ENCODE measurements at places on chromosomes 1 and 21. TPM values are rescaled to one million over a fixed set of nuclear protein-coding genes. Genes with fewer than 3 reads are reported as not detected.

GRCh38 chr1:186965847-186966246 lies 137.1 kb downstream of the PLA2G4A start:
- DNase-seq, result no peak

GRCh38 chr1:164559342-164560051 lies 513 bp downstream of the PBX1 start:
- peak; percentile 47 for DNase-seq

DNA sequence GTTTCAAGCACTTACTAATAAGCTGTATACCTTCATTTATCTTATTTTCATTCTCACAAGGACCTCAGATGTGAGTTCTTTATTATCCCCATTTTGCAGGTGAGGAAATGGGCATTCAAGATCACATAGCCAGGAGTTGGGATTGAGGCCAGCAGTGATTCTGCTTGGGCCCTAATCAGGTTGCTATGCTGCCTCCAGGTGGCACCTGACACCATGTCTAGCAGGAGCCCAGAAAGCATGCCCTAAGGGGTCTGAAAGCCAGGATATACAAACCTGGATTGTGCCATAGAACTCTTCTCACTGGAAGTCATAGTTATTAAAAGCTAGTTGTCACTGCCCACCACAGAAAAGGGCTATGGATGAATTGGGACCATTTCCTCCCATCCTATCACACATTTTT lies 61.1 kb downstream of the FYB2 start:
- no peak for DNase-seq

GRCh38 chr1:24659993-24660665 lies 17.0 kb downstream of the SRRM1 start:
- DNase-seq, result no peak

DNA sequence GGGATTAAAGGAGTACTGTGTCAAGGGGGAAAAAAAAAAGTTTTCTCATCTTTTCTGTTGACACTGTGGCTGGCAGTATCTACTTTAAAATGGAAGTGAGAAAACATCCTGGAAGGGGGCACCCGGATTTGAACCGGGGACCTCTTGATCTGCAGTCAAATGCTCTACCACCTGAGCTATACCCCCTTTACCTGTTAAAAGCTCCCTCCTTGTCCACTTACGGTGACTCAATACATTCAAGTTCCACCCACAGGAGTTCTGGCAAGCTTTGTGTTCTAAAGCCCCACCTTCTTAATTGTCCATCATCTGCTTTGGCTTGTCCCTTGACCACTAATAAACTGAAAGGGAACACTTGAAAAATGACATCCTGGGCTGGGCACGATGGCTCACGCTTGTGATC lies 68.2 kb downstream of the FNBP1L start:
- no peak for DNase-seq

- DNase-seq, result no peak
Observed at GRCh38 chr1:57468641-57469523, 45.0 kb upstream of the DAB1 start.

DNA sequence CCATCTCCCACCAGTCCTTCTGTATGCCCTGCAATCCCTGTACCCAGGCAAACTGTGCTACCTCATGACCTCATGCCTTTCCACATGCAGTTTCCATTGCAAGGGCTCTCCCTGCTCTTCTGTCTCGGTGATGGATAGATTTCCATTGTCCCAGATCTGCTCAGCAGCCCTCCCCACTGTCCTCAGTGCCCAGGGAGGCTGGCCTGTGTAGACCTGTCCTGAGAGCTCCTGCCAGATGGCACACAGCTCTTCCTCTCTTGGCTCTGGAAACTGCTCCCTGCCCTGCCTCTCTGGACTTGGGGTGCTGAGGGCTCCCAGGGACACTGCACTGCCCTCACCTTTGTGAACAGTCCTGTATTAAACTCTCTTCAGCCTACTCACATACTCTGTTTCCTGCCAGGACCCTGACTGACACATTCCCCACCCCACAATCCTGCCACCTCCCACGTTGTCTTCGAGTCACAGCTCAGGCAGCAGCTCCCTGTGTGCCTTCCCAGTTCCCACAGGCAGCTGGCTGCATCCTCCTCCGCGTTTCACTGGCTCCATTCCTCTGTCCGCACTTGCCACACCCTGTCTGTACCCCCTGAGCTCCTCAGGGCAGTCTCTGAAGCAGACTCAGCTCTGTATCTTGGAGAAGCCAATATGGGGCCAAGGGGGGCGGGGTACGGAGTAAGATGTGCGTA lies 57.0 kb downstream of the SPATA46 start:
- DNase-seq, result no peak

- no peak for DNase-seq
Observed at GRCh38 chr1:25432749-25433388, 2.2 kb downstream of the MACO1 start.

- no peak for DNase-seq
Observed at GRCh38 chr1:1348420-1349255, 580 bp downstream of the DVL1 start.

DNA sequence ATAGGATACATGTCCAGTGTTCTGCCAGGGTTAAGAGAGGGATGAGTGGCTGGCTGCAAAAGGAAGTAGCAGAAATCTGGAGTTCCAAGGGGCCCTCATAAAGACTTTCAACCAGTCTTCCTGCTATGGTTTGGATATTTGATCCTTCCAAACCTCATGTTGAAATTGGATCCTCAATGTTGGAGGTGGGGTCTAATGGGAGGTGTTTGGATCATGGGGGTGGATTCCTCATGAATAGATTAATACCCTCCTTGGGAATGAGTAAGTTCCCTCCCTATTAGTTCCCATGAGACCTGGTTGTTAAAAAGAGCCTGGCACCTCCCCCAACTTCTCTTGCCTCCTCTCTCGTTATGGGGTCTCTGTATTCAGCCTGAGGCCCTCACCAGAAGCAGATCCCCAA lies 10.1 kb upstream of the GNG12 start:
- DNase-seq, result no peak

DNA sequence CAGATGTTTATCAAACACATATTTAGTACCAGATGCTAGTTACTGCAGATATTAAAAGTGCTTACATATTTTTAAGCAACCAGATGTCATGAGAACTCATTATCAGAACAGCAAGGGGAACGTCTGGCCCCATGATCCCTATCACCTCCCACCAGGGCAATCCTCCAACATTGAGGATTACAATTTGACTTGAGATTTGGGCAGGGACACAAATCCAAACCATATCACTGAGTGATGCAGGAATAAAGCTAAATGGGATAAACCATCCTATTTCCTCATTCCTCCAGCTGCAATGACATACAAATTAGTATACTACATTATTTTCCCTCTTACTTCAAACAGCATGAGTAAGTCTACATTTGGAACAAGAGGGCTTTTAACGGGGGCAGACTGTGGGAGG lies 3.1 kb upstream of the KCNK2 start:
- no peak for DNase-seq

GRCh38 chr1:205971082-205971481 lies 27.8 kb upstream of the SLC26A9 start:
- DNase-seq, result no peak

ATG4C gene
- total RNA-seq, result 11.5 TPM

OR6K6 gene
- not detected for total RNA-seq

AMY1A gene
- not detected for total RNA-seq

CD101 gene
- total RNA-seq, result not detected

GUCA2A gene
- total RNA-seq, result not detected

RCC2 gene
- 11.8 TPM for total RNA-seq

LCE3D gene
- not detected for total RNA-seq

KRTAP13-2 gene
- total RNA-seq, result not detected

KIF1B gene
- 89.6 TPM for total RNA-seq

Measured in uterus (tissue), 4 donors.